ENCODE measurements at places on chromosomes 5 and 9.

- no peak for DNase-seq
Observed at GRCh38 chr5:61277190-61277589, 54.9 kb upstream of the ZSWIM6 start.

DNA sequence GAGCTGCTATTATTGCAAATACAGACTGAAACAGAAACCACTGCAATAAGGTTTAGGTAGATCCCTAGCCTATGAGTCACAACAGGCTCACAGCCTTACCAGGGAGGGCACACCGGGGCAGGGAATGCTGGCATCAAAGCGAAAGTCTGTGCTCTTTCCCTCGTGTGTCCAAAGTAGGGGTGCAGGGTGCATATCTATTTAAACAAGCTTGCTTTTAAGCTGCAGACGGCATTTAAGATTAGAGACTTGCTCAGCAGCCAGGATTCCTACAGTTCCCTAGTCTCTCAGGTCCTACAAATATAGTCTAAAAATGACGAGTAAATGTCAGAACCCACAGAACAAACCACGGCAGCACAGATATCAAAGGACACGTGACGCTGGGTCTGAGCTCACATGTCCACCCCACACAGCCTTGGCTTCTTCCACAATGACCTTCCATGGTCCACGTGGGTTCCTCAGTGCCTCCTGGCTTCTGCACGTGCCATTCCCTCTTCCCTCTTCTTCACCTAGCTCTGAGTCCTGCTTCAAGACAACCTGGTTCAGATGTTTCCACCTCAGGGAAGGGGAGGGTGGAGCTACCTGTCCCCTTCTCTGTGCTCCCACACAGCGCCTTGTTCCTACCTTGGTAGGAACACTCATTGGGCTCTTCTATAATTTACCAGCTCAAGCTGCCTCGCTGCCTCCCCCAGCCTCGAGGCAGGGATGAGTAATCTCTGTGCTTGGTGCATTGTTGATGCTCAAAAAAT is 193.2 kb downstream of the MAPKAP1 start:
- DNase-seq: no peak

- no peak for DNase-seq
Observed at GRCh38 chr5:141478321-141478945, 2.7 kb downstream of the PCDHGC3 start.

GRCh38 chr5:151461312-151461711 is 13.9 kb downstream of the SLC36A1 start:
- DNase-seq: no peak

DNA sequence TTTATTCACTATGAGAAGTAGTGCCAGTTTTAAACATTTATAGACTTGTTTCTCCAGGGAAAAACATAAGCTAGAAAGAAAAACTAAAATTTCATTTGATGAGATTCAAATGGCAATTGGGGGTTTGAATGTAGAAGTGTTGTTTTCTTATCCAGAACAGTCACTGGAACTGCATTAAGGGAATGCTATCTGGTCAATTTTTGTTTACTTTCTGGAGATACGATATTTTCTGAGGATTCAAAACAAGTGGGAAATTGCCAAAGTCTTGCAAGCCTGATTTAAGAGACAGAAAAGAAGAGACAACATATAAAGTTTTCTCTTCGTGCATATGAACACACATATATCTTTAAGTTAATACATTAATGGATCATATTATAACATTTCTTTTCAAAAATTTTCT is 118.4 kb downstream of the NXNL2 start:
- DNase-seq: no peak

DNA sequence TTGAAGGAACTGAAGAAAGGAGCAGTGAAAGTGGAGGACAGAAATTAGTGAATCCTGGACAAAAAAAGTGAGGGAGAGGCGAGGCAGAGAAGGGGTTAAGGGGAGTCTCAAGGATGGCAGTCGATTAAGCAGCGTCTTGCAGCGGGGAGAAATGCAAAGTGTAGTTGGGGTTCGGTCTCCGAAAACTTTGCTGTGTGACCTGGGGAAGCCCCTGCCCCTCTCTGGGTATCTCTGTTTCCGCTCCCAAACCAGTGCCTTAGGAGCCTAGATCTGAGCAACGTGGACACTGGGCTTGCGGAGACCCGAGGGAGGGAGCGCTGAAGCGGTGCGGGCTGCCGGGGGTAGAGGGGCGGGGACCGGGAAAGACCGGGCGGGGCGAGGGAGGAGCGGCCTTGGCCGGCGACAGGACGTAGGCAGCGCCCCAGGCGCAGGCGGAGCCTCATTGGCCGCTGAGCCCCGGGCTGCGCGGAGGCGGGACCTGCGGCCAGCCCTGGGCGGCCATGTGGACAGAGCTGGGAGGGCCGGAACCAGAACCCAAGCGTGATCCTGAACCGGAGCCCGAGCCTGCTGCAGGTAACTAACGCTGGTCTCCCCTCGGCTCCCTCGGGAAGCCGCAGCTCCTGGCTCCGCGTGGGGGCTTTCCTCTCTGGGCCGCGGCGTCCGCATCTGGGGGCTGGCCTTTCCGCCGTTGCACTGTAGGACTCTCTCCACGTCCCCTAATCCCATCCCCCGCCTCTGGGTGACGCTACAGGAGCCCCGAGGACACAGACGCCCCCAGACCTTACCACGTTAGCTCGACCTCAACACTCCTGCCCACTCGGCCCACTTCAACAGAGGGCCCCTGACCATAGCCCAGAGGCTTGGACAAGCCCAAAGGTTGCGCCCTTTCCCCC is at the start of gene ALDH1B1:
ALDH1B1 (plus strand) TSS at position 468 of the 893 bp plus-strand sequence. CDS start 3,047 bp downstream, outside the sequence.
- peak; percentile 71 for DNase-seq

GRCh38 chr5:142900927-142901326 is 130.8 kb downstream of the ARHGAP26 start:
- no peak for DNase-seq
